ENCODE measurements at places on chromosomes 4 and X.

GRCh38 chrX:54639346-54640102 is 109.5 kb downstream of the GNL3L start:
- DNase-seq: peak; percentile 88

DNA sequence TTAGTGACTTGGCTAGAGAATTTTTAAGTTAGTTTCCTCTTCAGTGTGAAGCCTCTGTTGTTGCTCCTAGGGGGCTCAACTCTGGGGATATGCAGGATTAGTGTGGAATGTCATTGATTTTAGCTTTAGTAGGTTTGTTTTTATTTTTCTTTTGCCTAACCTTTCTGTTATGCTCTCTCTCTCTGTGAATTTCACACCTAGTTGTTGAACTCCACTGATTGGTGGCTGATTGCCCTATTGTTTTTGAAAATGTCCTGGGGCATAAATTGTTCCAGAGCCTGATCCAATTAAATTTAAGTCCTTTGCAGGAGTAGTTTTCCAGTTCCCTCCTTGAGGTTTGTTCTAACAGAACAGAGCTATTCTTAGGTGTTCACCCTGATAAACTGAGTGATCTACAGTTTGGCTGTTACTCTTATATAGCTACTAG is 393.3 kb upstream of the CTSO start:
- DNase-seq: no peak

DNA sequence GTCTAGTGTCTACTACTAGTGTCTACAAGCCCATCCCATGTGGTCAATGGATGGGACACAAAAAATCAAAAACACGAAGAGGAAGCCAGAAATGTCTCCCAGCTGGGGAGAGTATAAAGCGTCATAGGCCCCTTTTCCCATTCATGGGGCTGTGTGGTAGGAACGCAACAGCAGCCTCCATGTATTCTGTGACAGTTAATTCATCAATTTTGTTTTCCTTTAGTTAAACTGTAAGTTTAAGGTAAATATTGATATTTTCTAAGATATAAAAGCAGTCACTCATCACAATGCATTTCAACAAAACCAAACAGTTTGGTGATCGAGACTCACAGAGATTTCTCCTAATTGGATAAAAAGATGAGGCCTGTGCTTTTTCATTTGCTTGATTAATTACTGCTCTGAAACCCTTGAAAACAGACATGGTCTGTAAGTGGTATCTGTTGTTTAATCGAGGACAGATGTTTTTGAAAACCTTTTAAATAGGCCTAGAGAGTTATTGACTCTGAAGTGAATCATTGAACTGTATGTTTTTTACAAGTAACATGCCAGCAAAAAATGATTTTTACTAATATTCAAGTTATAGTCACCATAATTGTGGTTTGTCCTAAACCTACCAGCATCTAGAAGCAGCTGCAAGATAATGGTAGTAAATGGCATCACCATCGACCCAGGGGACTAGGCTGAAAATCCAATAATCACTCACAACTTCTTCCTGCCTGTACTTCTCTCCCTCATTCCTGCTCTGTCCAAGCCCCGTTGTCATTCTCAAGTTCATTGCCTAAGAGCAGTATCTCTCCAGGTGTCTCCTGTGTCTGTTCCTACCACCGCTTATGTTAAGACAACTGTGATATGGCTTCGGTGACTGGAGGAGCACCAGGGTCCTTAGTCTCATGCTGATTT is 87.7 kb upstream of the SHISA3 start:
- no peak for DNase-seq

DNA sequence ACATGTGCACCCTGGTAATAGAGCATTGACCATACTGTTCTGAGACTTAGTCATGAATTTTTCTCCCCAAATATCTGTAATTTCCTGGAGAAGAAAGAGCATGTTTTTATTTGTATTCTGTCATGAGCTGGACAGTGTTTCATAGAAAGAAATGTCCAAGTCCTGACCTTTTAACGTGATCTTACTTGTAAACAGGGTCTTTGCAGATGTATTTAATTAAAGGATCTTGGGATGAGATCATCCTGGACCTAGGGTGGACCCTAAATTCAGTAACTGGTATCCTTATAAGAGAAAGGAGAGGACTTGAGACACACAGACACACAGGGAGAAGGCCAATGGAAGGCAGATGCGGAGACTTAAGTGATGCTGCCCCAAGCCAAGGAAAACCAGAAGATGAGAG is 3.6 kb downstream of the ADGRA3 start:
- no peak for DNase-seq

DNA sequence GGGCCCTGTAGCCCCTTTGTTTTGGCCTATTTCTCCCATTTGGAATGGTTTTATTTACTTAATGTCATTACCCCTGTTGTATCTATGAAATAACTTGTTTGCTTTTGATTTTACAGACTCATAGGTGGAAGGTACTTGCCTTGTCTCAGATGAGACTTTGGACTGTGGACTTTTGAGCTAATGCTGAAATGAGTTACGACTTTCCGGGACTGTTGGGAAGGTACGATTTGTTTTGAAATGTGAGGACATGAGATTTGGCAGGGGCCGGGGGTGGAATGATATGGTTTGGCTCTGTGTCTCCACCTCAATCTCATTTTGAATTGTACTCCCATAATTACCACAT is 39.4 kb downstream of the NLRP2B start:
- no peak for DNase-seq

DNA sequence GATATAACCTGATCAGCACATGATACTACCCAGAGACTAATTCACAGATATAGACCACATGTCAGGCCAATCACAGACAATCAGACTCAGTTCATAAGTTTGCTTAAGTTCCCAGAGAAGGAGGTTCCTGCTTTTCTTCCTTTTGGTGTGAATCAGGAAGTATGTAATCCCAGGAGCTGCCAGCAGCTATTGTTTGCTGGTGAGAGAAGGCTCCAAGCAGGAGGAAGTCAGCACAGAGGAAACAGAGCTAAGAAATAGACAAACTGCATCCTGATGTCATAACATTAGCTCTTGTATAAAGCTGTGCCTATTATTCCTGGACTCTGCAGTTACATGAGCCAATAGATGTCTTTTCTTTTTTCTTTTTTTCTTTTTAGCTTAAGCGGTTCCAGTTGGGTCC is 50.9 kb downstream of the UCHL1 start:
- no peak for DNase-seq

GRCh38 chrX:26952213-26952612 is 510.9 kb downstream of the PPP4R3C start:
- no peak for DNase-seq

DNA sequence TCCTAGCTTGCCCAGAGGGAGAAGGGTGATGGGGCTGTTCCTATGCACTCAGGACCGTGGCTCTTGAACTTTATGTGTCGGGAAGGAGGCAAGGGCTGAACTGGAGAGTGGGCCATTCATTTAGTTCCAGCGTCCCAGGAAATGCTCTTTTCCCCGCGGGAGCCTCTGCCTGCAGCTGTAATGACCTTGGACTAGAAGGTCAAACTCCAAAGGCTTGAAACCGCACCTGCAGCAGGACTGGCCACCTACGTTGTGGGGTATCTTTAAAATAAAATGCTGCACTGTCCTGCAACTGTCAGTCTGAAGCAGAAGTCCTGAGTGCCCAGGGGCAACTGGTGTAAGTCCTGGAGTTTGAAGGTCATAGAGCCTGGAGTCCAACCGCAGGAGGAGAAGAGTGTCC is 61.5 kb upstream of the LSM6 start:
- no peak for DNase-seq

DNA sequence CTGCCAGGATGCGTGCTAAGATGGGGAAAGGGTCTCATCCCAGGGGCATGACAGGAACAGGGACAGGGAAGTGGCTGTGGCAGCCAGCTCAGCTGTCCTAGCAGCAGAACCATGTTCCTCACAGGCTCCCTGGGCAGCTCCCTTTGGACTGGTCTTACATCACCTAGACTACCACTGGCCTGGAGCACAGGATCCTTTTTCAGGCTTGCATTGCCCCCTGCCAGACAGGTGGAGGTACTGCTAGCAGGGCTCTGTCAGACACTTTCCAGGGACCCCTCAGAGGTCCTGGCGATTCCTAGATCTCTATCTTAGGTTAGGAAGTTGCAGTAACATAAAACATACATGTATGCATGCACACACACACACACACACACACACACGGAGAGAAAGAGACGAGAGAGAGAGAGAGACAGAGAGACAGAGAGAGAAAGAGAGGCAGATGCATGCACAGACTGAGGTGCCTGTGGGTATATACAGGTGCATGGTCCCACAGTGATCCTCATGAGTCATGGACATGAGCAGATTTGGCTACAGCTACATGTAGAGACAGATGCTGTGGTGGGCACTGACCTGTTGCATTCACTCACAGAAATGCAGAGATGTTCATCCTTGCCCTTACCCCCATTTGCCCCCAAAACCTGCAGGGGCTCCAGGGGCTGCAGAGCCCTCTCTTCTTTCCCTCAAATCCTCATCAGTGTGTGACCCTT is 63.6 kb downstream of the STARD8 start:
- no peak for DNase-seq

GRCh38 chr4:102354671-102355454 is 9.6 kb upstream of the SLC39A8 start:
- no peak for DNase-seq

GRCh38 chr4:53656421-53656981 is 65.2 kb upstream of the LNX1 start:
- DNase-seq: no peak

DNA sequence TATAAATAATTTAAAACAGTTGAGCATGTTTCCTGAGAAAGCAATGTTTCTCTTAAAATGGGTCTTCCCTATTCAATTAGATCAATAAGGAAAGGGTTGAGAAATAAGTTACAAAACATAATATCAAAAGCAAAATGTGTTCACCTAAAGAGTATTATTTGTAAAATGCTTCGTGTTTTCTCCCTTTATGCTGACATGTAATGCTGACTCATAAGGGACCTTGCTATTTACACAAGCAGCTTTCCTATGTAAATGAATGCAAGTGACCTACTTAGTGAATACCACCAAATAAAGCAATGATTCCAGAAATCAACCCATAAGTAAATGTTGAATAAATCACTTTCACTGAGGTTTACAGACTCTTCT is 91.5 kb downstream of the ELOVL6 start:
- DNase-seq: no peak

DNA sequence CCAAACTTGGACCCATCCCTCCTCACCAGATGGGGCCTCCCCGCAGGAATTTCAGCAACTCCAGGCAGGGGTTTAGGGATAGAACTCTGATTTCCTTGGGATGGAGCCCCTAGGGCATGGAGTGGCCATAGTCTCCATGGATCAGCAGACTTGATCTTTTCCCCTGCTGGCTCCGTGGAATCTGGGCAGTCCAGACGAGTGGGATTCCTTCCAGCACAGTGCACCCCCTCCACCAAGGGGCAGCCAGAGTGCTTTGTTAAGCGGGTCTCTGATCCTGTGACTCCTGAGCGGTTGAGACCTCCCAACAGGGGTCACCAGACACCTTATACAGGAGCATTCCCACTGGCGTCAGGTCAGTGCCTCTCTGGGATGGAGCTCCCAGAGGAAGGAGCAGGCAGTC is 40.4 kb downstream of the ENPP6 start:
- DNase-seq: no peak

DNA sequence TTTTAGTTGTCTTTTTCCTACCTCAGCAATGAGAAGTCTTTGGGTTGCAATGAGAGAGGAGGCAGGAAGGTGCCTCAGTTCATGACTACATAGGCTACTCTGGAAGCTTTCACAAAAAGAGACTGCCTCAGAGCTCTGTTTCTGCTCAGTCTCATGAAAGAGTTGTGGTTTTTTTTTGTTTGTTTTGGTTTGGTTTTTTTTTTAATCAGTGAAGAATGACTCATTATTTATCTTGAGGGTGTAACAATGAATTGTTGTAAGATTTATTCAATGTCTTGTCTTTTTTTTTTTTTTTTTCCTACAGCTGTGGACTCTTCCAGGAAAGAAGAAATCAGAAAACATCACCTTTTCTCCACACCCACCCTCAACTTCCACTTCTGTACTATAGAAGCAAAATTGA is 67.5 kb upstream of the CXCL13 start:
- DNase-seq: no peak

DNA sequence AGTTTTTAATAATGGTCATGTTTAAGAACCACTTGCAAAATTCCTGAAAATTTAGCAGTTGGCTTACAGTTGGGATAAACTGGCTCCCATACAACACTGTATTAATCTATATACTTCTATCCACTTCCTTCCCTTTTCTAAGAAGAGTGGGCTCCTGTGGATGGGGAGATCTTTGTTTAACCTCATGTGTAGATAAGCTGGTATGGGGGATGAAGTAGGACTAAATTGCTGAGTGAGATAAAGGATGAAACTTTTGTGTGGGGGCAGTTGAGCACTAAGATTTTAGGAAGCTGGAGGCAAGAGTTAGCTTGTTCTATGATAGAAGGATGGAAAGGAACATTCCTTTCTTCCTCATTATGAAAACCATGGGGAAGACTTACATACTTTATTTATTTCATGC is 54.6 kb upstream of the ATP8A1 start:
- DNase-seq: no peak

- no peak for DNase-seq
Observed at GRCh38 chrX:51975811-51976210, 82.4 kb downstream of the MAGED1 start.

DNA sequence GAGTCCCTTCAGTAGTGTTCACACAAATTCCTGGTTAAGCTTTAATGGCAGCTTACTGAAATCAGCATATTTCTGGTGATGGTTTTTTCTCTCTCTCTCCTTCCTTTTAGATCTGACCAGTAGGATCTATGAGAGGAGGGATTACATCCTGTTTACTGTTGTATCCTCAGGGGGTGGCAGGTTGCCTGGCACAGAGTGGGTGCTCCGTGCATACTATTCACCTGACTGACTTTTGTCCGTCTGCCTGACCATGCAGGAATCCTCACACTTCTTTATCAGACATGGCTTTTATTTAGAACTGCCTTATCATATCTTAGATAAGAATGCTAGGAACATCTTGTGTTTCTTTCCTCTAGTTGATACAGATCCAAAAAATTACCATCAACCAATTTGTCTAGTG is 29.6 kb downstream of the MCUB start:
- DNase-seq: no peak

GRCh38 chrX:19535476-19535875 is 20.2 kb upstream of the MAP3K15 start:
- DNase-seq: no peak

DNA sequence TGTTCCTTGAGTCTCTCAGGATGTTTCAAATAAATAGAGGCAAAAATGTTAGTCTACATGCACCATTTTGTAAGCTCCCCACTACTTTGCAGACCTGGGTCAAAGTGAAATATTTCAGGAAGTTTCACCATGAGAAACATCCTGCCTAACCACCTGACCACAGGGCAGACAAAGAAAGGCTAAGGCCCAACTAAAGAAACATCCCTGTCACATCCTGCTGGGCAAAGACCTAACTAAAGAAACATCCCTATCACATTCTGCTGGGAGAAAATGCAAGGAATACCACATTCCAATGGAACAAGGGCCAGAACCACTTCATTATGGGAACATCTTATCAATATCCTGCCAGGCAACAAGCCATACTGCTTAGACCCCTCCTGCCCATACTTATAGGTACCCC is 1303.4 kb downstream of the TECRL start:
- no peak for DNase-seq

DNA sequence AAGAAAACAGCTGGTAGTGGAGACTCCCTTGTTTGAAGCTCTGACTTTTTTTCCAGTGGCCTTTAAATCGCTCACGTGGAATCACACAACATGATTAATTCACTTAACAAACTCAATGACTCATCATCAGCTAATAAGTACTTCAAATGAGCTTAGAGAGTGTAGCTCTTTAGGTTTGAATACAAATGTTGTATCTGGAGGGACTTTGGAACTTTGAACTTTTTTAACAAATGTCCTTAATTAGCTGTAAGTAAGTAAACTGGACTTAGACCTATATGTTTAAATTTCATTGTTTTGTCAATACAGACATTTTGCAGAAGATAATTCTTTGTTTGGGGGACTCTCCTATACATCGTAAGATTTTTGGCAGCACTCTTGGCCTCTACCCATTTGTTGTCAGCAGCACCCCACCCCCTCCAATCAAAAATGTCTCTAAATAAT is 581.1 kb downstream of the SPRY1 start:
- DNase-seq: no peak

All from CD8-positive, alpha-beta memory T cell (primary cell).